IMR-90 (cell line): ENCODE measurements at places on chromosomes 2 and 18. TPM values are rescaled to one million over a fixed set of nuclear protein-coding genes. Genes with fewer than 3 reads are reported as not detected.

- no peak for DNase-seq
Measured at GRCh38 chr18:77495982-77496690, 246.5 kb downstream of the GALR1 start.

GRCh38 chr2:236262238-236262637, 2.0 kb downstream of the ASB18 start:
- no peak for DNase-seq

DNA sequence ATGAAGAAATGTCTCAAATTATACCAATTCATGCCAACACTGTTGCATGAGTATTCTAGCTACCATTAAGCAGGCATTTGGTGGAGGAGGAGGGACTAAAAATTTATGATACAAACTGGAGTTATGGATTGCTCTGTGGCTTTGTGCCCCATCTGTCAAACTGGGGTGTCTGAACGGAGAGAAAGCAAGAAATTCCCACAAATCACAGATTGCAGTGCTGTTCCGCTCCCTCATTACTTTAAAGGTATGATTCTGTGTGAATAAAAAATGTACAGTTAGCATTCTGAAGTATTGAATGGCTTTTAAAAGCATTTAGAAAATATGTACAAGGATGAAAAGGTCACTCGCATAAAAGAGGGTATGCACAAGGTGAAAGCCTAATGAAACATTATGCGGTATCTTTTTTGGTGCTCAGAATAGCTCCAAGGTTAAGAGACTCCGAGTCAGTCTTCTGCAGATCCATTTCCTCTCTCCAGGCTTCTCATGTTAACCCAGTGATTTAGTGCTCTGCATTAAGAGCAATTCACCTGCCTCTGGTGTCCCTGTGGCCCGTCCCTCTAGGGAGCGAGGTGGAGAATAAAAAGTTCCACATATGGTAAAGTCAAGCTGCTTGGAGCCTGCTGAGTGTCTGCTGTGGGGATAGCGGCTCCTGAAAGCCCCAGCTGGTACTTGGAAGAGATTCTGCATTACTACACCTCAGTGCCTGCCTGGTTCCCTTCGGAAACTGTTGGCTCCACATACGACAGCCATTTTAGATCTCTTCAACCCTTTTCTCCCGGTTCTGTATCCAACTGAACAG, 184.2 kb downstream of the ZNF521 start:
- no peak for DNase-seq

- DNase-seq = no peak
Measured at GRCh38 chr18:13281406-13281805, 62.8 kb downstream of the LDLRAD4 start.

MAIP1 gene
- 16.8 and 18.3 TPM in 2 replicates for total RNA-seq

GRCh38 chr18:41974796-41975201, 19.8 kb downstream of the PIK3C3 start:
- DNase-seq = no peak

ARHGEF33 gene
- total RNA-seq = 0.18 and 0.28 TPM in 2 replicates

GRCh38 chr2:71748227-71748626, 294.9 kb downstream of the DYSF start:
- DNase-seq = peak; percentile 22

STAMBP gene
- 33.9 and 38.7 TPM in 2 replicates for total RNA-seq

GRCh38 chr2:109131777-109132176, 2.8 kb downstream of the SH3RF3 start:
- DNase-seq = no peak

DNA sequence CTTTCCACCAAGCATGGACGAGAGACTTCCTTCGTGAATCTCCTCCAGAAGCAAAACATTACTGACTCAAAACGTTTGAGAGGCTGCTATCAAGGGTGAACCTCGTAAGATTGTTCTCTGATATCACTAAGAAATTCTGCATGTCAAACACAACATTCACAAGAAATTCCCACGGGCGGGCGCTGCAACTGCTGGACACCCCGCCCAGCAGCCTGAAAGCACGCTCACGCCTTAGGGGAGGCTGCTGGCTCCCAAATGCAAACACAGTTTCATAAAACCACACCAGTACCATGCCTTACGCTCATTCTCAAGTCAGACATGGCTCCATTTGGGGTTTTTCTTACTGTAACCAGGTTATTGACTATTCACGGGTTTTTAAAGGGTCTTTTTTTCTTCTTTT, 39.0 kb downstream of the MBP start:
- no peak for DNase-seq

GRCh38 chr18:45849529-45849928, 24.1 kb downstream of the SIGLEC15 start:
- no peak for DNase-seq

MDH1B gene
- 0.54 and 0.56 TPM in 2 replicates for total RNA-seq

GRCh38 chr2:111662039-111662770, 221.8 kb downstream of the ANAPC1 start:
- peak; percentile 68 for DNase-seq

DNA sequence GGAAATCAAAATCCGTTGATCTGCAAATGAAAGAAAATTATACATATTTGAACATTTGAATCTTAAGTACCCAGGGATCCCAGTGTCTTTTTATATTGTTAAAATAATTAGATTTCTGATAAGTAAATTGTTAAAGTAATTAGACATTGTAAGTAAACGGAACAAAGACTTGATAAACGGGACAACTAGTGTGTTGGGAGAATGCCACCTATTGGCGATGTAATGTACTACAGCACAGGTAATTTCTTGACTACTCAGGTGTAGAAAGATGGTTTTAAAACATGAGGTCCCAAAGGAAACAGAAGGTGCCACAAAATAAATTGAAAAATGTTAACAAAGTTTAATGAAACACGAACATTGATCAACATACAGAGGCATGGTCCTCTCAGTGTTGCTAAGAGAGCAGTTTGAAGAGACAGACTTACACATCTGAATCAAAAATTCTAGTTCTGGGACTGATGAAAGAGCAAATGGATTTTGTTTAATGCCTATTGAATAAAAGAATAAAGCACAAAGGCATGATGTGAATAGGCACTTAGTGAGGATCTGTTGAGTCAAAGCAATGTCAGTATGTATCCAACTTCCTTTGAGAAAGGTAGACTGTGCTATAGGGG, 103.4 kb upstream of the RASGRP3 start:
- DNase-seq = peak; percentile 28

STAT4 gene
- 0.28 and 0.36 TPM in 2 replicates for total RNA-seq

HOXD12 gene
- not detected in 2 replicates for total RNA-seq

ADD2 gene
- total RNA-seq = not detected in 2 replicates

DNA sequence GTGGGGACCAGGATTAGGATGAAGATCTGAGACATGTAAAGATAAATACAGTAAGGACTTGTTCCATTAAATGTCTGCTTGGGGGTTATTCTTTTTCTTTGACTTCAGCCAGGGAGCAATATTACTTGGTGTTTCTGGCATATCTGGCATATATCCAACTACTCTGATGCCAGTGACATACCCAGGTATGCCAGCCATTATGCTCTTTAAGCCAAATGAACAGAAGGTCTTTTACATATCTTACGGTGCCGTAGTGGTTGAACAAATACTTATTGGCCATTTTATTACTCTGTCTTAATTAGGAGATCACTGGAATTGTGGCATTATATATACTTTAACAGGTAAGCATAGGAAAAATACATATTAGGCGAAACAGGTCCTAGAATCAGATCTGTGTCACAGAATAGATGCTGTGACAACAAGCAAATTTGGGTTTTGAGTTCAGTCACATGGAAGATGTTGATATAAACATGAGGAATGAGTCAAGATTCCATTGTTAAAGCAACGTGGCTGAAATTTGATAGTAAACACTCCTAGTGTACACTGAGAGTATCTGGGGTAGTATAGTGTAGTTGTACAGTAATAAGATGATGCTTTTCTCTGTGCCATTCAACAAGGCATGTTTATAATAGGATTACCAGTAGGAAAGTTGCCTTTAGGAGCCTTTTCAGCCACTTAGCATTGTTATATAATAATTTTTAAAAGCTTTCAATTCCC, 62.6 kb downstream of the KCTD18 start:
- DNase-seq = peak; percentile 79

VWA3B gene
- total RNA-seq = not detected in 2 replicates

ABCG8 gene
- total RNA-seq = not detected in 2 replicates

DNA sequence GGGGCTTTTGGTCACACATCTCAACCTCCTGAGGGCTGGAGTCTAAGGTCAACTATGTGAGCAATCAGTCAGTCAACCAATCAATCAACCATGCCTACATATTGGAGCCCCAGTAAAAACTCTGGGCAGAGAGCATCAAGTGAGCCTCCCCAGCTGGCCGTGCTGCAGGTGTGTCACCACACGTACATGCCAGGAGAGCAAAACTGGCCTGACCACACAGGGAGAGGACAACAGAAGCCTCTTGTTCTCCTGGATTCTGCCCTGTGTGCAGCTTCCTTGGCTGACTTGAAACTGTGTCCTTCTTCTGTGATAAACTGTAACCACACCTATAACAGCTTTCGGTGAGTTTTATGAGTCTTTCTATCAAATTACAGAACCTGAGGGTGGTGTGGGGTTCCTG, 25.9 kb downstream of the GPR35 start:
- no peak for DNase-seq

LHCGR gene
- total RNA-seq = under 0.01 and 0.18 TPM in 2 replicates

LDLRAD4 gene
- not detected in 2 replicates for total RNA-seq

DNA sequence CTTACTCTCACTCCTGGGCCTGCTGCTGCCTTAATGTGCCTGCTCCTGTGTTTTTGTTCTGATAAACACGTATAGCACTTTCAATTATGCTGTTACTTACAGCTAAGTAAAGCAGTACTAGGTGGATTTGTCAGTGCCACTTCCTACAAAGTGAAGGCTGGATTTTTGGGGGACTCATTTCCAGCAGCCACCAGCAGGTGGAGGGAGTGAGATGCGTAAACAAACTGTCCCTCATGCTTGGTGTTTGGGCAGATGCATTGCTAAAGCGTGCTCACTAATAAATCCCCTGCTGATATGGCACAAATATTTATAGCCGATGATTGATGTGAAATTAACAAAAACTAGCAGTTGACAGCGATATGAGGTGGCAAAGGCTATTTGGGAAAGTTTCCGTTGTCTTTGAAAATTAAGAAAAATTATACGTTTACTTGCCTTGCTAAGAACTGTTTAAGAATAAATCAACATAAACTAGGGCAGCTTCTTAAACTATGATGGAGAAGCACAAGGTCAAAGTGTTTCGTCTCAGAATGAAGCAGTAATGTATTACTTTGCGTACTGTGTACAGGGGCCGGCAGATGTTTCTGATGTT, 101.7 kb downstream of the AGAP1 start:
- peak; percentile 77 for DNase-seq

DNA sequence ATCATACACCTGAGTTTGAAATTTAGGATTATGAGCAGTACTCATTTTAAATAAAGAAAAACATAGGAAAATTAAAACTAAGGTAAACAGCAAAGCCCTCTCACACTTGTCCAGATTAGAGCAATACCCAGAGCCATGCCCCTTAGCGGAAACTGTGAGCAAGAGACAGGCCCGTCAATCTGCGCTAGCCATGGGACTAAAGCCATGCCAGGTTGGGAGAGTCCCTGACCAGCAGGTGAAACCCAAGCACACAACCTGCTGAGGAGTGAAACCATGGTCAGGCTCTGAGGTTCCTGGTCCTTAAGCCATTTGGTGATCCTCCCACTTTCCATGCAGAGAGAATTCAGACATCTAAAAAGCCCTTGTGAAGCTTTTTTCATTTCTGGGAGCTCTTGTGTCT, 494.3 kb downstream of the STK39 start:
- DNase-seq = no peak

GRCh38 chr2:134505446-134505845, 213.4 kb downstream of the TMEM163 start:
- no peak for DNase-seq

LINC00305 gene
- total RNA-seq = not detected in 2 replicates

GRCh38 chr2:2950403-2950952, 427.1 kb downstream of the EIPR1 start:
- DNase-seq = no peak

IL1F10 gene
- not detected in 2 replicates for total RNA-seq

ITGA4 gene
- 13.6 and 20.6 TPM in 2 replicates for total RNA-seq

- peak; percentile 50 for DNase-seq
Measured at GRCh38 chr2:156455361-156455975, 19.3 kb downstream of the GPD2 start.

DNA sequence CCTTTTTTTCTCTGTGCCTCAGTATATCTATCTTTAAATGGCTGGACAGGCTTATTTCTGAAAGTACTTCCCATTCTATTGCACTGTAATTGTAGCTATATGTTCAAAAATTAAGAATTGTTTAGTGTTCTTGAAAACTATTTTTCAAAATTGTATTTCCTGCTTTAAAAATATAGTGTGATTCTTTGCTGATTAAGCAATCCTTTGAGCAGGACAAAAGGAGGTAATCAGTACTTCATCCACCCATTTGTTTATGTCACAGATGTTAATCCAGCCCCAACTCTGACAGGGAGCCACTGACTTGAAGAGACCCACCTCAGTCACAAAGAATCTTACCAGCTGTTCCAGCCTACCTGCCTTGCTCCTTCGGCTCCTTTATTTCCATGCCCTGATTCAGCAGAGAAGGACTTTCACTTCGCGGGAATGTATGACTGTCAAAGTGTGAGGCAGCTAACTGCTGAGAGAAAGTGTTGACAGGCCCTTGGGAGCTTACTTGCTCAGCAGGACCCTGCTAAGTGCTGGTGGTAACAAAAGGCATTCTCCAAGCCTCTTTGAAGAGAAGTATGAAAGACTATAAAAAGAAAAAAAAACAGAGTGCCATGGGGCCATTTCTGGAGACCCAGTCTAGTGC, 393.3 kb upstream of the CYRIA start:
- no peak for DNase-seq

DNA sequence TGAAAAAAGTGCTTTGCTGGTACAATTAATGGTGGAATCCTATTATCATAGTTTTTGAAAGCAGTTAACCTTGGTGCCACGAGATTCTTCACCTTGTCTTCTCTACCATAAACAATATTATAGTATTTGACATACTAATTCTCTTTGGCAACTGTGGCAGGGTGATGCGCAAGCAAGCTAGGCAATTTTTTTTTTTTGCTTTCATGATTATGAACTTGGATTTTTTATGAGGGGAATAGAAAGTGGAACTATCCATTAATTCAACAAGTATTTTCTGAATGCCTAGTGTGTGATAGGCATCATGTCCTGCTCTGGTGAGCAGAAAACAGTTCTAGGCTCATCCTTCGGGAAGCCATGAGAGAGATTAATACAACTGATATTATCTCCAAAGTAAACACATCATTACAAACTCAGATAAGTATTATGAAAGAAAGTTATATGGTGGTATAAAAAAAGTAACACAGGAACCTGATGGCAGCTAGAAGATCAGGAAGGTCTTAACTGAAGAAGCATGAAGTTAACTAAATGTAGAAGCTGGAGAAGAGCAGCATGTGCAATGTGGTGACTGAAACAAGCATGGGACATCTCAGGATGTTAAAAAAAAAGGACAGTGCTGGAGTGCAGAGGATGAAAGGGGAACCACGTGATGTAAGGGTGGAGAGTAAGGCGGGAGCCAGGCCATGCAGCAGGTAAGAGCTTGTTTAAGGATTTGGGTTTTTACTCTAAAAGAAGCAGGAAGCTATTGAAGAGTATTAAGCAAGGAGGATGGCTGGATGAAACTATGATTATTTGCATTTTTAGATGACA, 113.7 kb downstream of the ZEB2 start:
- DNase-seq = no peak

GRCh38 chr2:217998926-217999594, 3.7 kb downstream of the TNS1 start:
- no peak for DNase-seq
